ENCODE measurements at places on chromosomes 2 and 18.

DNA sequence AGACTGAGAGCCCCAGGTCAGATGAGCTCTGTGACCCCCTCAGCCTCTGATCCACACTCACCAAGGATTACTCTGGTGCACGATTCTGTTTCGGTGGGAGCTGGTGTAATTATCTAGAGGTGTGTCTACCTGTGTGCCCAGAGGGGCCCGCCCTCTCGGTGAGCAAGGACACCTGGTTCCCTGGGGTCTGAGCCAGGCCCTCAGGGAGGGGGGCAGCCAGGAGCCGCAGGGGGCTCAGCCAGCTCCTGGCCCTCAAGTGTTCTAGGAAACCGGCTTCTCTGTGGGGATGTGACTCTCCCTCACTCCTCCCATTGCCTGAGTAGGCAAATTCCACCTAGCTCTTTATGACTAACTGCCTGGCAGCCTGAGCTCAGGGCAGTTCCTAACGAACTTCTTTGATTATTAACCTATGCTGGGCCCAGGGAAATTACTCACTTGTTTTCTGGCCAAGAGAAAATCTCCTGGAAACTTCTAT, 17.4 kb downstream of the AGAP1 start:
- no peak for DNase-seq

GRCh38 chr2:71074893-71075395, 6.5 kb downstream of the NAGK start:
- no peak for DNase-seq

DNA sequence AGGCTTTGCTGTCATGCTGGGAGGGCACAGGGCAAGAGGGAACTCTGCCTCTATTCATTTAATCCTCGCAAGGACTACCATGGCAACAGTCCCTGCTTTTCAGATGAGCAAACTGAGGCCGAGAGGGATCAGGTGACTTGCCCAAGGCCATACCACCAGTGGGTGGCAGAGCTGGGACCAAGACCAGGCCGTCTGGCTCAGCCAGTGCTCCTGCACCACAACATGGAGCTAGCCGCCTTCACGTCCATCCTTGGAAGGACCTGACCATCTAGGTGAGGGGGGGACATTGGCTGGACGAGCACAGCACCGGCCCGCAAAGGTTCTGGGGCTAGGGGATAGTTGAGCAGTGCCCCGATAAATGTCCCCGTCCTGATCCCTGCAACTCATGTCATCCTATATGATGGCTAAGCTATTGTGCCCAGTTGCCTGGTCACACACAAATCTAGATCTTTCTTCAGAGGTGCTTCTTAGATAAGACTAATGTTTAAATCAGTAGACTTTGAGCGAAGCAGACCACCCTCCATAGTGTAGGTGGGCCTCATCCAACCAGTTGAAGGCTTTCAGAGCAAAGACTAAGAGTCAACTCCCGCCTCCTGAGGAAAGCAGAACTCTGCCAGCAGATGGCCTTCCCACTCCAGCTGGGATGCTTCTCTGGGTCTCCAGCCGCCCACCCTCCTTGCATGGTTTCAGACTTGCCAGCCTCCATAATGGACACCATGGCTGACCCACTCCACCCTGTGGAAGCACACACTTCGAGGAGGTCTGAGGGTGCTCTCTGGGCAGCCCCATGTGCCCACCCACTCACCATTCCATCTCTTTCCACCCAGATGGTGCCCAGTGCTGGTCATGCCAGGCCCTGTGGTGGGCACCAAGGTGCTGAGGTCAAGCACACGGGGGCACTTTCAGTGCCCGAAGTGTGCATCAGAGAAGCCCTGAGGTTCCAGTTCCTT, 214.8 kb upstream of the RAB6C start:
- no peak for DNase-seq

- no peak for DNase-seq
These were observed 9.7 kb downstream of the TFPI start for GRCh38 chr2:187544371-187545080.

GRCh38 chr2:232242316-232242715, 136.2 kb upstream of the ALPP start:
- DNase-seq, result no peak

- no peak for DNase-seq
These were observed 228.6 kb downstream of the ZNF516 start for GRCh38 chr18:76266236-76266991.

- no peak for DNase-seq
These were observed 26.6 kb downstream of the METTL8 start for GRCh38 chr2:171407030-171407675.
